ENCODE measurements at places on chromosomes 1 and 21. TPM values are rescaled to one million over a fixed set of nuclear protein-coding genes. Genes with fewer than 3 reads are reported as not detected.

OLFML2B gene
- 4.3 TPM for total RNA-seq

- DNase-seq: no peak
These were observed 79.6 kb downstream of the DOP1B start for GRCh38 chr21:36236052-36236730.

- DNase-seq: no peak
These were observed 4.3 kb downstream of the PFKL start for GRCh38 chr21:44304011-44304616.

DCDC2B gene
- not detected for total RNA-seq

GRCh38 chr1:228075801-228076271, 6.7 kb upstream of the ARF1 start:
- DNase-seq: no peak

DNA sequence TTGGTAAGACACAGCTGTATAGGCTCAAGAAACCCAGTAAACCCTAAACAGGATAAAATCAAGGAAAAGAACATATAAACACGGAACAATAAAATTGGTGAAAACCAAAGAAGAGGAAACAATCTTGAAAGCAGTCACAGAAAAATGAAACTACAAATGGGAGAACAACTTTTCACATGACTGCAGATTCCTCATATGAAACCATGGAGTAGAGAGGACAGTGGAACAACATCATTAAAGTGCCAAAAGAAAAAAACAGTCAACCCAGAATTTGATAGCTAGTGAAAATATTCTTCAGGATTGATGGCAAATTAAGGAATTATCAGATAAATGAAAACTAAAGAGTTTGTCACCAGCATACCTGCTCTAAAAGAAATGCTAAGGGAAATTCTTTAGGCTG, 23.9 kb upstream of the B3GALT5 start:
- no peak for DNase-seq

GRCh38 chr1:201713086-201713810, 115.7 kb upstream of the IPO9 start:
- DNase-seq: no peak

PLXNA2 gene
- total RNA-seq: 1.8 TPM

ANGPTL3 gene
- not detected for total RNA-seq

OR2M3 gene
- not detected for total RNA-seq

DNA sequence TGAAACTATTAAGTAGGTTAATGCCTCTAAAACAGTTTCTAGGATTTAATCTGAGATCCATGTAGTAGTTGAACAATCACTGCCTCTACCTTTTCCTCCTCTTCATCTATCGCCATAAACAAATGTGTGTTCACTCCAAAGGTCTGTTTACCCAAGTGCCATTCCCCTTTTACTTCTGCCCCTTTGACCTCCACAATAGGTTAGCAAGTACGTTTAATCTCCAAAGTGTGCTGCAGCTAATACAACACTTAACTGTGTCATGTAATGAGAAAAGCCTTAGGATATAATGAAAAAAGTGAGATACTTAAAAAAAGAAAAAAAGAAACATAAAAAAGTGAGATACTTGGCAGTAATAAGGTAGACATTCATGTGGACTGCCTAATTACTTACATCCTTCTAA, 28.2 kb downstream of the GPBP1L1 start:
- DNase-seq: no peak

GRCh38 chr1:220113136-220113695, 19.3 kb downstream of the IARS2 start:
- DNase-seq: peak; percentile 73

- DNase-seq: no peak
These were observed 153.4 kb downstream of the ETS2 start for GRCh38 chr21:38958940-38959691.

KCNK2 gene
- 0.07 TPM for total RNA-seq

RGS18 gene
- not detected for total RNA-seq

Data from GM23338 (cell line).